Pericardium fibroblast (primary cell): ENCODE measurements at places on chromosomes 16 and 17. TPM values are rescaled to one million over a fixed set of nuclear protein-coding genes. Genes with fewer than 3 reads are reported as not detected.

The CRHR1 gene
- total RNA-seq = not detected in 2 replicates

The RPS6KB1 gene
- 11.2 and 14.2 TPM in 2 replicates for total RNA-seq

The CACNG5 gene
- not detected in 2 replicates for total RNA-seq

The TUBB3 gene
- total RNA-seq = 110 and 125 TPM in 2 replicates

The CNTNAP4 gene
- under 0.01 and 0.26 TPM in 2 replicates for total RNA-seq

The RNF167 gene
- total RNA-seq = 55.7 and 65.9 TPM in 2 replicates

The GINS2 gene
- total RNA-seq = 0.85 and 1.6 TPM in 2 replicates

The USP43 gene
- not detected in 2 replicates for total RNA-seq
